COLO829 (cell line): ENCODE measurements at places on chromosomes 6 and 20.

GRCh38 chr6:144150710-144151657, 667 bp downstream of the STX11 start:
- no peak for DNase-seq

DNA sequence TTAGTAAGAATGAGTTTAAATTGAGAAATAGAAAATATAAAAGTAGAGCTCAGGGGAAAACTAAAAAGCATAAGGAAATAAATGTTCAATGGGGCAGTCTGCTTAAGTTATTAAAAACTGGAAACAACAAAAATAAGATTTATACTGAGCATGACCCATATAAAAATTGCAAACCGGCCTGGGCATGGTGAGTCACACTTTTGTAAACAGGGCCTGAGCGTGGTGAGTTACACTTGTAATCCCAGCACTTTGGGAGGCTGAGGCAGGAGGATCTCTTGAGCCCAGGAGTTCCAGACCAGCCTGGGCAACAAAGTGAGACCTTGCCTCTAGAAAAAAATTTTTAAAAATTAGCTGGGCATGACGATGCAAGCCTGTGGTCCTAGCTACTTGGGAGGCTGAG, 74.6 kb downstream of the TMEM244 start:
- DNase-seq = no peak

- DNase-seq = no peak
These were observed 428.1 kb upstream of the NOX3 start for GRCh38 chr6:155883741-155884140.

DNA sequence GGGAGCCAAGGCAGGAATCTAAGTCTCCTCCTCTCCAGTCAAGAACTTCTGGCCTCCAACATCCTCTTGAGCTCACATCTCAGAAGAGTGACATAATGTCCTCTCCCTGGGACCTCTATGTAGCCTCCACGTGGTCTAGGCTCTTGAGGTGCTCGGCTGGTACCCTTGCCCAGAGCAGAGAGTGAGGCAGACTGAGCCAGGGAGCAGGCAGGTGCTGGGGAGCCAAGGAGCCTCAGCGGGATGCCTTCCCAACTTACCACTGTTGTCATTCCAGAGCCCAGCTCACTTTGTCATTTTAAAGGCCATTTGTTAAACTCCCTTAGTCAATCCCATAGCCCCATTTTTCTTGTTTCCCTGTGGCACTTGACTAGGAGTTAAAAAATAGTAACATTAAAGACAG, 52.1 kb upstream of the DUSP22 start:
- no peak for DNase-seq
